ENCODE measurements at places on chromosomes 7 and 10. TPM values are rescaled to one million over a fixed set of nuclear protein-coding genes. Genes with fewer than 3 reads are reported as not detected.

Gene TAS2R4
- 0.28 TPM for total RNA-seq

DNA sequence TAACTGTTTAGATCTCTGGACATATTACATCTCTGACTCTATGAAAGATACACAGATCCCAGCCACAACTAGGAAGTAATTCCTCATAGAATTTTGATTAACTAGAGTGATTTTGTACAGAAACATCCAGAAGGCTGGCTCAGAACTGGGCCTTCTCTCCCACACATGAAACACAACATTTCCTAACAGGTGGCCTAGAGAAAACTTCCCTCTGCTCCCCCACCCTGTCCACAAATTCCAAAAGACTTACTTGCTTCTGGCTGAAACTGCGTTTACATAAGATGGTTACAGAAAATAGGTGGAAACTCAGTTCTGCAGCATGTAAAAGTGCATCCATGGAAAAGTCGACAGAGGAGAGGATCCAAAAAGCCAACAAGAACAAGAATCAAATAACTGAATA, 132.9 kb downstream of the FZD1 start:
- DNase-seq, result peak; percentile 6

- DNase-seq, result no peak
These were observed 73.5 kb downstream of the SLC25A13 start for GRCh38 chr7:96248405-96248804.

- no peak for DNase-seq
These were observed 545.7 kb downstream of the LRMDA start for GRCh38 chr10:75977139-75977538.

GRCh38 chr10:79046326-79046725, 22.4 kb upstream of the ZMIZ1 start:
- no peak for DNase-seq

DNA sequence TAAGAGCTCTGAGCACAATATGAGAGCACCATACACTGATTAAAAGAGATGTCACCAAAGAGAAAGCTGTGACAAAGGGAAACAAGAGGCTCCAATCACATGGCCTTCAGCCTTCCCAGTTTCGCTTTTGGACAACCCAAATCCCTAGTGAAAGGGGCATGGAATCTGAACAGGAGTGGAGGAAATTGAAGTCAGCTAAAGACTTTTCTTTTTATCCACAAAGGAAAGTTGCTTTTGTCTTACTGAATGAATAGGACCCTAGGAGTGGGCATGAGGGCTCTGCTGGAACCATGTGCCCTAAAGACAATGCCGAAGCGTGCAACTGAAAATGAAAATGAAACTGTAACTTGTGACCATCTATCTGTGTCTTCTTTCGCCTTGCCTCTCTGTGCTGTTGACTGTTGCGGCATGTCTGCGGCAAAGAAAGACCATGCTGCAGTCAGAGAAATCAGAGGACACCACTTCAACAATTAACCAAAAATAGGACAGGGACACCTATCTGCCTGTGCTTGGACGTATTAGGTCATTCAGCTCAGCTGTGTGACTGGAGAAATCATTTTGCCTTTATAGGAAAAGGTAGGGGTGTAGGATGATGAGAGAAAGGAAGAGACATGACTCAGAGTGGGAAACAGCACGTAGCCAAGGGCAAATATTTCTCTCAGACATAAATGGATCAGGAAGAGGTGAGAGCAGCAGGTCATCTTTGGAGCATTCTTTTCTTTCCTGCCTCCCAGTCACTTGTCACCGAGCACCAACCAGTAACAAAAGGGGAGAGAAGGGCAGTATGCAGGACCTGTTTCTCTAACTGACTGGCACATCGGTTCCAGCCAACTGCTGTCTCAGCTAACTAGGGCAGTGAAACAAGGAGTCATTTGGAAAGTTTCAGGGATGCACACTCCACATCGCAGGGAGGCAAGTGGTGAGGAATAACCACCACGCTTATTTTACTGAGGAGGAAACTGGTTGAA, 12.3 kb downstream of the CAV2 start:
- DNase-seq, result peak; percentile 69

Gene LIPK
- total RNA-seq, result not detected

DNA sequence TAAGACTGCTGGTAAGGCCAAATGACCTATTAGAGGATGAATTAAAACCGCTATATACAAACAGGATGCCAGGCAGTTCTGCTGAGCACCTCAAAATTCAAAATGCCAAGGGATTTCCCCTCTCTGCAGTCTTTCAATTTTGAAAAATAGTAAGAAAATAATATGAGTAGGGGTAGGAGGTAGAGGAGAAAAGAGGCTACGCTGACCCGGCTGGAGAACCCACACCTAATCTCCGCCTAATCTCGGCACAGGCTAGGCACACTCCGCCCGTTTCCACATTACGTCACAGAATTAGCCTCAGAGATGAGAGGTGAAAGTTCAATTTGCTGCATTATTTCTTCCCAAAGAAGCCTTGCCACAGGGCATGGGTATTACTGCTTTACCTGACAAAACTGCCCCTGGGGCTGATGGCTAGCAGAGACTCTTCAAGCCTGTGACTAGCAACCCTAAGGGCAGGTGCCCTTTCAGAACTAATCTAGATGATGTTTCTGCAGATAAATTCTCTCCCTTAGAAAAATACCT, 21.3 kb upstream of the SPOCK2 start:
- no peak for DNase-seq

DNA sequence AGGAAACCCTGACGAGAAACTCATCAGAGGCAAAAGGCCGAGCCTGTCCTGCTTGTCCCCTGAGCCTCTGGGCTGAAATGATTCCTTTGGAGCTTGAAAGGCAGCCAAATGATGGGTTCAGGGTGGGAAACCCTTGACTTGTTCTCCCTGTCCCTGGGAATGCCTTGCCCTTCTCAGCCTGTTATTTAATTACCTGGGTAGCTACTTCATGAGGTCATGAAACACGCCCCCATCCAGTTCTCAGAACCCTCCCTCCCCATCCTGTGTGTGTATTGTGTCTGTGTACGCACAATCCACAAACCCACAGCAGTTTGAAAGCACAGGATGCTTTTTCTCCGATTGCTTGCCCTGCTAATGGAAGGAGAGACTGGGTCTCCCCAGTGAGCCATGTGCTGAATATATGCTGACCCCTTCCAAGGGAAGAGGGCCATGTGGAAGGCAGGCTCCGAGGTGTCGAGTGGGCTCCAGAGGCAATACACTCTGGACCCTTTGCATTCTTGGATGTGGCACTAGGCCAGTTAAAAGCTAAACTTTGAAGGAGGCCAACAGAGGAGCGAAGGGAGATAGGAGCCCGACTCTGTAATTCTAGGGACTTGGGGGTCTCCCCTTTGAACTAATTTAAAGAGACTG, 10.6 kb downstream of the DUSP5 start:
- no peak for DNase-seq

- no peak for DNase-seq
These were observed 3.4 kb upstream of the PNPLA8 start for GRCh38 chr7:108529341-108529740.

GRCh38 chr7:2708547-2709310, 20.7 kb downstream of the AMZ1 start:
- DNase-seq, result no peak

Gene ALOX5
- not detected for total RNA-seq

DNA sequence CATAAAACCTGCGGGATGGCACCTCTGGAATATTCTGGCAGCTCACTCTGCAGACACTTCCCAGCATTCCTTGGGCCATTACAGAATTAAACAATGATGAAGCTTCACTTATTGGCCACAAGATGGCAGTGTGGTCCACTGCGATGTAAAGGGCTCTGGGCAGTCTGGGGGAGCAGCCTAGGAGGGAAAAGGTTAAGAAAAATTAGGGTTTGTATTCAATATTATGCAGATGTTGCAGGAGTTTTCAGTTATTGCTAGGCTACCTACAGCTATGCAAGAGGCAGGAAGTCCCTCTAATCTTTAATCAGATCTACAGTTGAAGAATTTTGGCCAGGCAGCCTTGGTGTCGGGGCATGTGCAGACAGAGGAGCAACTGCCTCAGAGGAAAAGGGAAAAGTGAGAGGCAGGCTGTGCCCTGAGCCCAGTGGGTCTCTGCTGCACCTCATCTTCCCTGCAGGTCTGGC, 233.2 kb upstream of the PRSS1 start:
- DNase-seq, result peak; percentile 72

DNA sequence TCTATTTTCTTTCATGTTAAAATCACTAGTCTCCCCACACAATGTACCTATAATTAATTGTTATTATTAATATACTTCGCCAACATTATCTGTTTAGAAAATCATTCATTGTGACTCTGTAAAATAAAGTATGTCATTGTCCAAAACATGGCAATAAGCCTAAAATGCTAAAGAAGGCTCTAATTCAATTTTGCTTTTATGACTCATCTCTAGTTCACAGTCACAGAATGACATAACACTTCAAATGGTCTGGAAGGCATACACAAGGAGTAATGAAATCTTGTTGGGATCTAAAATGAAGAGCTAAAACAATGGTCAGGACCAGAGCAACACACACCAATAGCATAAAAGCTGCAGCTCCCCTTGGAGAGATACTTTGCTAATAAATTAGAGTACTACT, 505.8 kb downstream of the GPAM start:
- DNase-seq, result no peak

GRCh38 chr10:791639-792038, 102.2 kb upstream of the DIP2C start:
- no peak for DNase-seq

Gene TFR2
- total RNA-seq, result under 0.01 TPM

- DNase-seq, result no peak
These were observed 96.2 kb upstream of the KAT6B start for GRCh38 chr10:74730246-74730645.

Gene LARP4B
- 25.5 TPM for total RNA-seq

DNA sequence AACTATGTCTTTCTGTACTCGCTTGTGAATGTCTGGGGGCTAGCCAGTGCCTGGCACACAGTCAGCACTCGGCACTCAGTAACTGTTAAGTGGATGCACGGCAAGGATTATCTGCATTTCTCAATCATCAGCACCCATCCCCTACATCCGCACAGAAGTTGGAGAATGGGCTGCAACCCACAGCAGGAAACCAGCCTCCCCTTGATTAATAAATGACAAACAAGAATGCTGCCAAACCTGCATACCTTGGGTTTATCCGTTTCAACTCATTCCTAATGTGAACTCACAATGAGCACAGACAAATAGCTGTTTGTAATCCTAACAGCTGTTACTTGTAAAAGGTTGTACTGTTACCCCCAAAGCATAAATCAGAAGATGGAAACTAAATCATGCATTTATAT, 28.9 kb downstream of the PPP1R3C start:
- no peak for DNase-seq

DNA sequence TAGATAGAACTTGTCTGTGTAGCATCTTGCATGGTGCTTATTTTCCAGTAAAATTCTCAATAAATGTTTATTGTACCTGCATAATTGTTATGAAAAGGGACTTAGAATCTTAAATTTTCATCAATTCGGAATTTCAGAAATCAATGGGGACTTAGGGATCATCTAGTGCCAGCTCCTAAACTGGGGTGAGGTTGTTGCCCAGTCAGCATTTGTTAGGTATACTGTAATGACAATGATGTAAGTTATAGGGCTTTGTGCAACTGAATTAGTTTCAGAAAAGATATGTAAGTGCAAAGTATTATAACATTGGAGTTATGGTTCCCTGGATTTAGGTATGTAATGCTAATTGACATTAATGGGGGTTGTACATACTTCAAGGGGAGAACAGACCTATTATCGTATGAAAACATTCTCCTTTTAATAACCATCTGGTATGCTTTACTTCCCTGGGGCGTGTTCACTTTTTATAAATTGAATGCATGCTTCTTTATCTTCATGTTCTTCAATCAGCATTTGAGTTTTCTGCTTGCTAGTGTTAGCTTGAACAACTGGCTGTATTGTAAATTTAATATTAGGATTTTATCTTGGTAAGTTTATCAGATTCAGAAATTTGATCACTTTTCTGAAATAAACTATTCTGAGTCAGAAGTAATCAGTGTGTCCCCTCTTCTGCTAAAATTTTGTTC, 270.3 kb downstream of the BBS9 start:
- no peak for DNase-seq

DNA sequence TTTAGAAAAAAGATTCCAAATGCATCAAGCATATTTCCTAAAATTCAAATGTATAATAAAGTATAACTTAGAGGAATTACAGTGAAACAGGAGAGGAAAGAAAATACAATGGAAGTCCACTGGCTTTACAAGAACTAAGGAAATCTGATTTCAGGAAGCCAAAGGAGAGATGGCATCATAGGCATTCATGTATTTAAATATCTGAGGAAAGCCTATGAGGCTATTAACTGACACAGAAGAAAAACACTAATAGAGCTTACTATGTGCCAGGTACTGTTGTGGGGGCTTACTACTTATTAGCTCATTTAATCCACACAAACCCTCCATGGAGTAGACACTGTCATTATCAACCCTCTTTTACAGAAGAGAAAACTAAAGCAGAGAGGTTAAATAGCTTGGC, 92.2 kb downstream of the SRPK2 start:
- DNase-seq, result no peak

DNA sequence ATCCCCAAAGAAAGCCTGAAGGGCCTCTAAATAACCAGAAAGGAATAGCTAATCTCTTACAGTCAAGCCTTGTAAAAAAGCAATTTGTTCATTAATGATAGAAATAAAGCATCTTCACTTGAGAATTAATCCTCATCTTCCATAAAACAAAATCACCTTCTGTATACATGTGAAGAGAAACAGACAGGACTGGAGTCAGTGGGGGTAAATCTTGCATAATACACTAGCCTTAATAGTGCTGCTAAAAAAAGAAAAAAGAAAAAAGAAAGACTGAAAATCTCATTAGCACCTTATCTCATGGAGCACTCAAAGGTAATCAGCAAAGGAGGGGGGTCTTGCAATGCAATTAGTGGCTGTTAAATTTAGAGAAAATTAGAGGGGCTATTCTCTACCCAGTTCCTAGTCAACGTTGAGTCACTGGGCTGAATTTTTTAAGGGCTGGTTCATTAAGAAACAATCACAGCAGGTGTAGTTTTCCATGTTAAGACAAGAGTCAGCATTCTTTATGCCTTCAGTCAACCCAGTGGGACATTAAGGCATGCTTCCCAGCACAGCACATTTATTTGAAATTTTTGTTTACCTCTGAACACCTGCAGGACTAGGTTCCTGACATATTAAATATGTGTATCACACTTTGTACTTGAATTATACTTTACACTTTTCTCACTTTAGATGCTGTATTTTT, 1455.7 kb upstream of the CELF2 start:
- DNase-seq, result no peak

DNA sequence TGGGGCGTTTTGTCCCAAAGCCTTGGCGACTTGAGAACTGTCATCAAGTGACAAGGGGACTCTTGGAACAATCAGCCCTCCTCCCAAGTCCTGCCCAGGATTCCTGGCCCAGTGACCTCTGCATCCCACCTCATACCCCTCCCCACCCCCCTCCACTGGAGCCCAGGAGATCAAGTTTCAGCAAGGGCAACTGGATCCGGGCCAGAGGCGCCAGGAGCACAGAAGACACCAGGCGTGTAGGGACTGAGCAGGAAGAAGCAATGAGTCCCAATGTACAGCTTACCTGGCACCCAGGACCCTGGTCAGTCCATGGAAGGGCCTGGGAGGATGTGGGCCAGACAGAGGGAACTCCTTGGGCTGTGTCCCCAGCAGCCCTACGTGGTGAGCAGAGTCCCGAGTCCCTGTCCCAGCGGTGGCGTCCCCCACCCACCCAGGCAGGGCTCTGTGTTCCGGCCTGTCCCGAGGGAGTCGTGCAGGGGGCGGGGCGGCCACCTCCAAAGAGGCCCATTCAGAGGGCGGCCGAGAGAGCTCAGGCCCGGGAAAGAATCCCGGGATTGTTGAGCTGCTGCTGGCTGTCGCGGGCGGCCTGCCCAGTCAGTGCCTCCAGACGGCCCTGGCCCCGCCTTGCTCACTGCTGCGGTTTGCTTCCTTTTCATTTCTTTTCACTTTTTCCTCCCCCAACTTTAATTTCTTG, 254.1 kb downstream of the TNS3 start:
- peak; percentile 81 for DNase-seq

Gene GHRHR
- not detected for total RNA-seq

GRCh38 chr10:43000651-43001426, 76.0 kb upstream of the RET start:
- no peak for DNase-seq

Gene TRIM74
- total RNA-seq, result not detected
